ENCODE measurements at places on chromosomes 12 and 14. TPM values are rescaled to one million over a fixed set of nuclear protein-coding genes. Genes with fewer than 3 reads are reported as not detected.

The PELI2 gene
- total RNA-seq, result 2.0 TPM

The C1QL4 gene
- total RNA-seq, result not detected

The GNS gene
- total RNA-seq, result 26.8 TPM

The ARHGEF25 gene
- total RNA-seq, result 4.8 TPM

GRCh38 chr14:105389976-105390848 is 8.1 kb upstream of the TEX22 start:
- no peak for DNase-seq

DNA sequence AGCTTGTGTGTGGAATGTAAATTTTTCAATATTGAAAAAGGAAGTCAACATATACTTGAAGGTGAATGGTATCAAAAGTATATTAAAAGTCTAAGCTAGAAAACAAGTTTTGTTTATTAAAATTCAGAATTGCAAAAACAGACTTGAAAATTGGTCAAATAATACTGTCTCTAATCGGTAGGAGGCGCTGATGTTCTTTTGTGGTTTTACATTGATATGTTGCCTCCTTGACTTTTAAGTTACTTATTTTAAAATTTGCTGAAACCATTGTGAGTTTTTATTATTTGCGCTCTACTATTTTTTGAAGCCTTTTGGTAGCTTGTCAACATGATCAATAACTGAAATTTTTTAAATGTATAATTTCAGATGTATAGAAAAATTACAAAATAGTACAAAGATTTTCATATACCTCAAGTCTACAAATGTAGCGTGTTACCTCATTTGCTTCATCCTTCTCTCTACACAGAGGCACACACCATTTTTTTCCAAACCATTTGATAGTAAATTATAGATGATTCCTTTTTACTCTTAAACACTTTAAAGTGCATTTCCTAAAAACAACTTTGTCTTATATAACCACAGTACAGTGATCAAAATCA is 6.9 kb downstream of the RTRAF start:
- DNase-seq, result peak; percentile 19

DNA sequence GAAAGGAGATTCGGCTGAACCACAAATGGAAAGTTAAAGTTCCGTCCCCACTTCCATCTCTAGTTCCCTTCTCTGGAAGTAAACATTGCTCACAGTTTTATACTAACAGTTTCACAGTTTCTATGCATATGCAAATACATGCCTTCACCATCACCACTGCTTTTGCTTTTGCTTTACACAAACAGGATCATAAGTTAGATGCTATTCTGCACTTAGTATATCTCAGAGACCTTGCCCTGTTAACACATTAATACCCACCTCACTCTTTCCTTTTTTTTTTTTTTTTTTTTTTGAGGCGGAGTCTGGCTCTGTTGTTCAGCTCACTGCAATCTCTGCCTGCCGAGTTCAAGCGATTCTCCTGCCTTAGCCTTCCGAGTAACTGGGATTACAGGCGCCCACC is 890 bp downstream of the TEP1 start:
- no peak for DNase-seq

DNA sequence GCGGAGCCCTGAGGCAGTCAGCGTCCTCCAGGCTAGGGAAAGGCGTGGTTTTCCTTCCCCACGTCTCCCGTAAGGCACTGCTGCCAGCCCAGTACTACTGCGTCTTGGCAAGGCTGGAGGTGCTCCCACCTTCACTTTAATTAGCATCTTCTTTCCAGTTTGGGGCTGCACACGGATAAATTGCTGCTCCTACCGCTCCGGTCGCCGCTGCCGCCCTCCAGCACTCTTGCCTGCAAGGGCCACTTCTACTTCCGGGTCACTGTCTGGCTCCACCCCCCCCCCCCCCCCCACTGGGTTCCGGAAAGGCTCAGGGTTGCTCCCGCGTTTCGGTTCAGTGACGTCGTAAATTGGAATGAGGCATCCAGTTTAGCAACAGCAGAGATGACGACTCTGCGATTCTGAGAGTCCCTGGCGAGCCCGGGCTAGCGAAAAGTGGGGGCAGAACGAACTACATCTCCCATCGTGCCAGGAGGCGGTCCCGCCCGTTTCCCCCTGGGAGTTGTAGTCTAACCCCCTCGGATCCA is at the start of gene NEDD8:
Gene NEDD8 (minus strand): TSS at position 247 of the 524 bp plus-strand sequence. CDS start 100 bp downstream, at position 147.
- peak; percentile 86 for DNase-seq

DNA sequence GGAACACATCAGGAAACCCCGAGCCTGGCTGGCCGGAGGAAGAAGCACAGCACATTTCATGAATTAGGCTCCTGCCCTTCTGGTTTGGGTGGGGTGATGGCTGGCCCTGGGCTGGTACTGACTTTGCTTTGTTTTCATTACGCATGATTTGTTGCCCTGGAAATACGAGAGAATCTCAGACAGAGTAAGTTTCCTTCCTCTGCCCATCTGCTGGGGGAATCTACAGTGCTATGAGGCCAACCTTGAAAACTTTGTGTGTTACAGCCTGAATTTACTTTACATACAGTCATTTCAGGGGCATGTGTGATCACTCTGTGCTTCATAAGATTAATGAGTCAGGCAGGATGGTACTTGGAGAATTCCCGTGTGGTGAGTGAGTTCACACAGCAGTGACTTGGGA is 20.5 kb upstream of the SLC5A8 start:
- DNase-seq, result no peak

Measured in activated naive CD4-positive, alpha-beta T cell treated with anti-CD3 and anti-CD28 coated beads, Interleukin-2, amount 50 U/mL, for 72 hours (primary cell).